Nephron progenitor cell (in vitro differentiated cells): ENCODE measurements at places on chromosomes 5 and 9.

GRCh38 chr9:8101607-8102006, 302.0 kb upstream of the DMAC1 start:
- DNase-seq = no peak
- no peak overlapping the region for H3K4me3 ChIP-seq
- peaks cover 4% of the 10 kb centered on the region for H3K27me3 ChIP-seq
- no peak overlapping the region for H3K27ac ChIP-seq
- peaks cover 3% of the 10 kb centered on the region for H3K36me3 ChIP-seq

GRCh38 chr5:116681334-116682013, 106.9 kb upstream of the SEMA6A start:
- peaks cover 9% of the 10 kb centered on the region for H3K27me3 ChIP-seq
- DNase-seq = no peak
- H3K4me1 ChIP-seq = peaks cover 28% of the 10 kb centered on the region
- no peak overlapping the region for H3K4me3 ChIP-seq

DNA sequence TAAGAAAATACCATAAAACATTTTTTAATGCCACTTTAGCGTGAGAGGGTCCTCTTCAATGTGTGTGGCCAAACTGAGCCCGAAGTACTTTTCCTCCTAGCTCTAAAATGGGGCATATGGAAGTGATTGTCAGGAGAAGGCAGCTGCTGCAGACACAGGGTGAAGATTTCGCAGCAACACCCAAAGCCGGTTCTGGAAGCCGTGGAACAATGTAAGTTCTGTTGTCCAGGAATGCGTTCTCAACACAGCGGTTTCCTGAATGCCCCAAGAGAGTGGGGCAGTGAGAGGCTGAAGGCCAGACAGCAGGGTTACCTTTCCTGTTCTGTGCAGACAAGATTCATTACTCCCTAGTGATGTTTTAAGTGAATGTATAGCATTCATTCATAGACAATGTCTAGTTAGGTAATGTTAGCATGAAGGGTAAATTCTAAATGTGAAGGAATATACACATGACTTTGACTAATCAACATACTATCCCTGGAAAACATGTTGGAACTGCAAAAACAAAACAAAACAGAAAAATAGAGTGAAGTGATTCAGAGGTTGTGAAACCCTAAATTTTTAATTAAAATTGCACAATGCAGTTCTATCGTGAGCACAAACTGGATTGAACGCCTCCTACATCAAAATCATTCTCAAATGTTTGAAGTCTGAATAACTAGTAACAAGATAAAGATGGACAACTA, 197.0 kb upstream of the SEMA6A start:
- H3K27ac ChIP-seq = peak overlapping the region; percentile 65
- H3K4me3 ChIP-seq = no peak overlapping the region
- peaks cover 38% of the 10 kb centered on the region for H3K4me1 ChIP-seq
- DNase-seq = peak; percentile 6
- no peaks in the 10 kb centered on the region for H3K36me3 ChIP-seq
- peaks cover 2% of the 10 kb centered on the region for H3K27me3 ChIP-seq

- DNase-seq = no peak
- H3K27ac ChIP-seq = no peak overlapping the region
- H3K4me3 ChIP-seq = no peak overlapping the region
- no peaks in the 10 kb centered on the region for H3K36me3 ChIP-seq
Measured at GRCh38 chr5:130526708-130527107, 622.4 kb downstream of the CHSY3 start.

DNA sequence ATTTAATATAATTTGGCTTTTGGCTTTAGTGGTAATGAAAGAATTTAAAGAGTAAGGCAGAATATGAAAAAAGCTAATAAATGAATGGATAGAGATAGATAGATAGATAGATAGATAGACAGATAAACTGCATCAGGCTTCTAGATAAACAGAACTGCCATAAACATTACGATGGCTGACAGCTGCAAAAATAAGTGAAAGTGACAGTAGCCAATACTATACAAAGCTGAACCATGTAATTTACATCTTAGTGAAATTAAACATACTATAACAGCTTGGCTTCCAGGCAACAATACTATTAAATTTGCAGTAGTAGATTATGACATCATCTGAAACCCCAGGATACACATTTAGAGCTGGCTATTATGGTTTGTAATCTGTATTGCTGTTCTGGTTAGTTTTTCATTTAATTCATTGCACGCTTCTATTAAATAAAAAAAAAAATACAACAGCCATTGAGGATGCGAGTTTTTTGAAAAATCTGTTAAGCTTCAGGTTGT, 1354.8 kb downstream of the PTPRD start:
- H3K4me1 ChIP-seq = no peaks in the 10 kb centered on the region
- no peak overlapping the region for H3K27ac ChIP-seq
- H3K4me3 ChIP-seq = no peak overlapping the region
- DNase-seq = no peak
- H3K36me3 ChIP-seq = no peaks in the 10 kb centered on the region

DNA sequence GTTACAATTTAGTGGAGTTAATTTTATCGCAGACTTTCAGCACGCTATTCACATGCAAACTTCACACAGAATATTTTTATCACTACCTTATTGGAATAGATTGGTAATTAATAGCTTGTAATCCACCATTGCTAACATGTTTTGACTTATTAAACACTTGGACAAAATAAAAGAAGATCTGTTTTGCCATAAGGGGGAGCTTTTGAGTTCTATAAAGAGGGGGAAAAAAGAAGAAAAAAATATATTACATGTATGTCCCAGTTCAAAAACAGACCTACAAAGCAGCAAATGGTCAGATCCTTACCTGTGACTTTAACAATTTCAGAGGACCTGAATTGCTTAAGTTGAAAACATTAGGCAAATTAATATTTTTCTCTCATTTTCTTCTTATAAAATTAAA, 1.2 kb upstream of the PAPPA start:
- H3K4me1 ChIP-seq = peaks cover 45% of the 10 kb centered on the region
- peak overlapping the region; percentile 50 for H3K4me3 ChIP-seq
- H3K27ac ChIP-seq = no peak overlapping the region

- no peak overlapping the region for H3K27ac ChIP-seq
- no peak overlapping the region for H3K4me3 ChIP-seq
- peaks cover 6% of the 10 kb centered on the region for H3K36me3 ChIP-seq
- H3K4me1 ChIP-seq = no peaks in the 10 kb centered on the region
- peaks cover 7% of the 10 kb centered on the region for H3K27me3 ChIP-seq
Measured at GRCh38 chr9:90903766-90904424, 102.3 kb downstream of the SYK start.

DNA sequence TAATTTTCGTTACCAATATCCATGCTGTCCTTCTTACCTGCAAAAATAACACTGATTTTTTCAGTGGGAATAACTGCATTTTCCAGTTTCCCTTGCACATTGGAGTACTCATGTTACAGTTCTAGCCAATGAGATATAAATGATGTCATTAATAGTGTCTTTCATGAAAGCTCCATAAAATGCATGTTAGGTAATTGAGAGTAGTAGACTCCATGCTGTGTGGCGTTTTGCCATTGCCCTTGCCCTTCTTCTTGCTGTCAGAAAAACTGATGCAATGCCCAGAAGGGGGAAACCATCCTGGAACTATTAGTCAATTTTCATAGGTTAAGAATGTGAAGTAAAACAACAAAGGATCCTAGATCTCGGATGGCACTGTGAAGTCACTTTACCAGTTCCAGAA, 1765.3 kb downstream of the EFNA5 start:
- H3K4me1 ChIP-seq = no peaks in the 10 kb centered on the region
- H3K27ac ChIP-seq = no peak overlapping the region
- H3K36me3 ChIP-seq = no peaks in the 10 kb centered on the region

GRCh38 chr5:139103762-139104161, 94.4 kb downstream of the SIL1 start:
- no peak overlapping the region for H3K27ac ChIP-seq
- no peak for DNase-seq
- H3K36me3 ChIP-seq = no peaks in the 10 kb centered on the region
- peaks cover 4% of the 10 kb centered on the region for H3K27me3 ChIP-seq

GRCh38 chr9:27210588-27210987, 86.4 kb downstream of the EQTN start:
- no peaks in the 10 kb centered on the region for H3K36me3 ChIP-seq
- H3K4me3 ChIP-seq = no peak overlapping the region
- peaks cover 3% of the 10 kb centered on the region for H3K27me3 ChIP-seq
- H3K4me1 ChIP-seq = peaks cover 5% of the 10 kb centered on the region
- DNase-seq = no peak
- H3K27ac ChIP-seq = no peak overlapping the region

DNA sequence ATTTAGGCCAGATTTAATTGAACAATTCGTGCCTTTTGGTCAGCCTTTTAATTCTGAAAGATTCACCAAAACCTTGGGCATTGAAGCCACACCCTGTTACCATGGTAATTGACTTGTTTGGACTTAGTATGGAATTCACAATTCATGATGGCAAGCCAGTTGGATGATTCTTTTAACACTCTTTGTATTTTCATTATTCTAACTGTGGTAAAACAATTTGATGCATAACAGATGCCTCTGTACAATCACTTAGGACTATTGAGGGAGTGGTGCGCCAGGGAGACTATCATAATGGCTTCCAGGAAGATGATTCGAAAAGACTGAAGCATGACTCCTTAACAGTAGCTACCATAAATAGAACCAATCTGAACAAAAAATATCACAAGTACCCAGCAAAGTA, 381.1 kb upstream of the ADAMTS16 start:
- no peak overlapping the region for H3K4me3 ChIP-seq
- no peak overlapping the region for H3K27ac ChIP-seq
- DNase-seq = no peak
- H3K36me3 ChIP-seq = no peaks in the 10 kb centered on the region
- peaks cover 7% of the 10 kb centered on the region for H3K27me3 ChIP-seq

DNA sequence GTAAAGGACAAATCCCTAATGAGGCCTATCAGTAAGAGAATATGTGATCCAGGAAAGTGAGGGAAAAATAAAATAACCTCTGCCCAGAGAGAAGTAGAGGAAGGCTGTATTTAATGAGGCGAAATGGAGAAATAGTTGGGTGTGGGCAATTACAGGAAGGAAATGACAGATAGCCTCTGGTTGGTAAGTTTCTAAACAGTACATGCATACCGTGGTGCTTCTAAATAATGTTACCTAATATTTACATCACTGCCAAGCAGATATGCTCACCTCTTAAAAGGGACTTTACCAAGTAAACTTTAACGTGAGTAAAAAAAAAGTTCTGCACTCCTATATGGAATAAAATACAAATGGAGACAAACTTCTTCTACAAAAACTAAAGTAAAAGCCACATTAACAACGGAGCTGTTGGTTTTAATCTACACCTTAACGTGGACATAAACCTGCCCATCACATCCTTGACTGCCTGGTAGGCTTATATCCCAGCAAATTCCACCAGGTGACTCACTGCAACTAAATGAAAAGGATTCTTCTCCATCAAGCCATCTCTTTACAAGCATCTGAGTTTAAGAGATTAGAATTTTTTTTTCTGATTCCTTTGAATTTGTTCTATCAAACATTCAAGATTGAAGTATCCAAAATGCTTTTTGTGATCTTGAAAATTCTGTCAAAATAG, 12.4 kb downstream of the NFIL3 start:
- H3K36me3 ChIP-seq = peaks cover 60% of the 10 kb centered on the region
- DNase-seq = no peak
- peaks cover 2% of the 10 kb centered on the region for H3K4me1 ChIP-seq

DNA sequence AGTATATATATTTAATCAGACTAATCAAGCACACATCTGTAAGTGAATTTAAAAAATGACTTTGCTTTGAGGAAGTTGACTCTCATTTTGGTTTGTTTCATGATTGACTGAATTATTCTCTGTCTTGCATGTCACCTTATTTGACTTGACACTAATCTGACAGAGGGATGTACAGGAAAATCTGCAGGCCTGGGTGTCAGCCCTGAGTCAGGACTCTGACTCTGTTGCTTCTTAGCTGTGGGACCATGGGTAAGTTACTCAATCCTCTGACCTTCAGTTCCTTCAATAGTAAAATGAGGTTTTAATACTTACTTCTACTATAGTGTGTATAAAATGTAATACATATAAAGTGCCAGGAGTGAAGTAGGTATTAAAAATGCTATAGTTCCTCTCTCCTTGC, 415.9 kb downstream of the ARHGEF28 start:
- no peak for DNase-seq
- H3K27me3 ChIP-seq = peaks cover 4% of the 10 kb centered on the region
- no peak overlapping the region for H3K4me3 ChIP-seq
- H3K4me1 ChIP-seq = peaks cover 13% of the 10 kb centered on the region

GRCh38 chr5:88881571-88881971, 1.4 kb downstream of the MEF2C start:
- H3K4me1 ChIP-seq = peaks cover 7% of the 10 kb centered on the region
- DNase-seq = no peak
- H3K27me3 ChIP-seq = peaks cover 62% of the 10 kb centered on the region
- no peak overlapping the region for H3K27ac ChIP-seq
- H3K36me3 ChIP-seq = no peaks in the 10 kb centered on the region

DNA sequence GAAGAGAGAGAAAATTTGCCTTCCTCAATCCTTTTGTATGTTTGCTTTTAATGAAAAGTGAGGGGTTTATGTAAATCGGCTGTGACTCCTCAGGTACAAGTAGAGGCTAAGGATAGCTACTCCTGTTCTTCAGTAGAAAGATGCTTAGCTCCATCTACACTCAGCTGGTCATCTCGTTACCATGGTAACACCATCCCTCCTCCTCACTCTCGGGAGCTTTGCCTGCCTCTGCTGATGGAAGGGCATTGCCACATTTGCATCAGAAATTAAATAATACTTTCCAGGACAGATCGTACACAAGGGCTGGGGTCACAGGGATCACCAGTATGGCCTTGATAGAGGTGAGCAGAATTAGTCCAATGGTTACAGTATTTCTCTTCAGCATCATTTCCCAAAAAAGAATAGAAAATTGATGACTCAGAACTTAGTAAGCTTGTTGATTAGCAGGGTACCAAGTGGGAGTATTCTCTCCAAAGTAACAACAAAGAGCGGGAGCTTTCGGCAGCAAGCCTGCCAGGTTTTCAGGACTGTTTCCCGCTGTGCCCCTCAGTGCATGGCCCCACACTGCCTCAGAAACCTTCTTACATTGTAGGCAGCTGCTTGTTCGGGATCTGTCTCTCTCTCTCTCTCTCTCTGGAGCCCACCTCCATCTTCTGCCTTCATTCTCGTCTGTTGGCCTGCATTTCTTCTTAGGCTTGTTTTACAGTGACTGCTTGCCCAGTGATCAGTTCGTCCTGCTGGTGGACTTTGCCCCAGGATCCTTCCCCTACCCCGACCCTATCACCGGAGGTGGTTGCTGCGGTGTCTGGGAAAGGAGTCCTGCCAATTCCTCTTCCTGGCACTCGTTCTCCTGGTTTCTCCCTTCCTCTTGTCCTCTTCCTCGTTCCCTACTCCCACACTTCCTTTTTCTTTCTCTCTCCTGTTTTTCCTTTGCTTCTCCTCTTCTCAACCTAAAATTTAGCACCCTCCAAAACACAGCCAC, 51.9 kb upstream of the SNAPC3 start:
- peak overlapping the region; percentile 11 for H3K27ac ChIP-seq
- no peak for DNase-seq
- H3K27me3 ChIP-seq = peaks cover 3% of the 10 kb centered on the region
- peaks cover 5% of the 10 kb centered on the region for H3K4me1 ChIP-seq

DNA sequence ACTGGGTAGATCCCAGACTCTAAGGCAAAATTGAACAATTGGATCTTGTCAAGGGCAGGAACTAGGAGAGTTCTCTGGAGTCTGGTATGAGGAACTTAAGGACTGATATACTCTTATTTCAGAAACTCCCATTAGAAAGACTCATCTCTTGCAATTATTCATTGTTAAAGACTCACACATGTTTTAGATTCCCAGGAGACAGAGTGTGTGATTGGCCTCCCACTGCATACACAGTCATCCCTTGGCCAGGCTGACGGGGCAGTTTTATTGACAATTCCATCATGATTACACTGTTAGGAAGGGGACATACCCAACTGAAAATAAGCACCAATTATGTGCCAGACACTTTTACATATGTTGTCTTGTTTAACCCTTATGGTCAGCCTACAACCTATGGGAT, 347.2 kb downstream of the DMAC1 start:
- H3K27me3 ChIP-seq = peaks cover 4% of the 10 kb centered on the region
- H3K4me1 ChIP-seq = peaks cover 28% of the 10 kb centered on the region
- H3K36me3 ChIP-seq = no peaks in the 10 kb centered on the region
- H3K27ac ChIP-seq = no peak overlapping the region
- H3K4me3 ChIP-seq = no peak overlapping the region
